NCI-H526 (cell line): ENCODE measurements at places on chromosomes 4 and X.

GRCh38 chr4:122715221-122715620 lies 17.3 kb upstream of the BBS12 start:
- no peak for DNase-seq

- no peak for DNase-seq
Observed at GRCh38 chr4:171017593-171017992, 795.6 kb upstream of the GALNTL6 start.

DNA sequence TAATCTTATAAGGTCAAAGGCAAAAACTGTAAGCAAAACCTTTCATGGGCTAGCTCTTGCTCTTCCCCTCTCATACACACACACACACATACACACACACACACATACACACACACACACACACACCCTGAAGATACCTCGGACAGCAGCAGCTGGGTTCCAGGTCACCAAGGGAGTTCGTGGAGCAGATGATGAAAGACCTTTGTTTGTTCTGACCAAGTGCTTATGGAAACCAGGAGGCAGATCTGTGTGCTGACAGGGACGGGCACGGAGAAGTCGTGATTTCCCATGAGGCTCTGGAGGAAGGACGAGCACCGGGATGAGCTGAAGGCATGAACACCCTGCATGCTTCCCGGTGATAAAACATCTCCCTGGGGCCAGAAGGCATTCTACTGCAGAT lies 35.4 kb upstream of the CRMP1 start:
- DNase-seq: no peak

- DNase-seq: no peak
Observed at GRCh38 chr4:134089885-134090284, 111.7 kb downstream of the PABPC4L start.

DNA sequence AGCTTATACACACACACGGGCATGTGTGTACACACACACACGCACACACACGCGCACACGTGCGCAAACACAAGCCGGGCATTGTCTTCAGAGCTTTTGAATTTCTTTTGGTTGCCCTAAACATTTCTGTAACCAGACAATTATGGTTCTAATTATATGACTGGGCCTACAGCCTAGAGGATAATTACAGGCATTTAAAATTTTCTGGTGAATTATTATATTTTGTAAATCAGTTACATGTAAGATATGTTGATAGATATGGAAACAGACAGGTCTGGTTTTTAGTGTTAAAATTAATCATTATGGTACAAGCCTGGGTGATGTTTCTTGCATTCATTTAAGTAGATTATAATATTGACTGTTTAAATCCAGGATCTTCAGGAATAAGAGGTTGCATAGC lies 1120.5 kb downstream of the ADGRL3 start:
- no peak for DNase-seq

- no peak for DNase-seq
Observed at GRCh38 chr4:853416-853781, 27.5 kb upstream of the CPLX1 start.

DNA sequence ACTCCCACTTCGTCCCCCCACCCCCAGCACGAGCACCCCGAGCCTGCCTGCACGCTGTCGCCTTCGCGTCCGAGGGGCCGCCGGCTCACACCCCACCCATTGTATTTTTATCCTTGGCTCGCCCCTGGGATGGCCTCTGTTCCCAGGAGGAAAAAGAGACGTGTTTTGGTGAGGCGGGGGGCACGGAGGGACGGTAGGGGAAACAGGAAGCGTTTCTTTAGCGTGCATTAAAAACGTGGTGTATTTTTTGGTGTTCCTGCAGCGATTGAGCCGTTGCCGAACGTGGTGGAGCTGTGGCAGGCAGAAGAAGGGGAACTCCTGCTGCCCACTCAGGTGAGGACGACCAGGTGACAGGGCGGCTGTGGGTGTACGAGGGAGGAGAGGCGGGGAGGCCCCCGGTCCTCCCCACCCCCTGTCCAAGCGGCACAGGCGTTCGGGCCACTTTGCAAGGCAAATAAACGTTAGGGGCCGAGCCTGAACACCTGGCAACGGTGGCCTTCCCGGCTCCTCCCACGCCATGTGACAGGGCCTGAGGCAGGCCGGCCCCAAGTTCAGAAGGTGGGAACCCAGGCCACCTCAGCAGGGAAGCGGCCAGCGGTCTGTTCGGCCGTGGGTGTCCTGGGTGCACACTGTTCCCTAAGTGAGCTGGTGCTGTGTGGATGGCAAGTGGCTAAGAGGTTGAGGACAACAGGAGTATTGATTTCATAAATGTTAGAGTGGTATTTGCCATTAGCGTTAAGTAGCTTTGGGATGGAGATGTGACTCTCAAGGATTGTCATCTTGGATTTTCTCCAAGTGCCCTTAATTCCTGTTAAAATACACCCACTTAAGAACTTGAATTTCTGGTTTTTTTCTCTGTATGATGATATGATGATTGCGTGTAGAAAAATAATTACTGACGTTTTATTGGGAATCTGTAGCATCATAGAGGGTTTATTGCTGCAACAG lies 1.1 kb downstream of the TMEM131L start:
- DNase-seq: peak; percentile 94

DNA sequence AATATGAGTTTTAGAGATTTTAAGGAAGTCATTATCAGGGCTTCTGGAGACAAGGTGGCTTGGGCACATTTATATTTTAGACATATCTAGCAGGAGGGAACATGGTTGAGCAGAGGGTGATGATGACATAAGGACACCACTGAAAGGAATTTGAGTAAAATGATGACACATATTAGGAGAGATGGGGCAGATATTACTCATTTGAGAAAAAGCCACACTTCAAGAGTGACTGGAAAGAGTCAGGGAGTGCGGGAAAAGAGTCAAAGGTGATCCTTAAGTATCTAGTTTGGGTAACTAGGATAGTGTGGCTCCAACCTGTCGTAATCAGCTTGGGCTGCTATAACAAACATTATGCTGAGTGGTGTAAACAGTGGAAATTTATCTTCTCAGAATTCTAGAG lies 377.7 kb downstream of the PACRGL start:
- no peak for DNase-seq

GRCh38 chr4:142474398-142475087 lies 371.6 kb downstream of the INPP4B start:
- no peak for DNase-seq

- no peak for DNase-seq
Observed at GRCh38 chr4:8768357-8768999, 103.2 kb downstream of the HMX1 start.

DNA sequence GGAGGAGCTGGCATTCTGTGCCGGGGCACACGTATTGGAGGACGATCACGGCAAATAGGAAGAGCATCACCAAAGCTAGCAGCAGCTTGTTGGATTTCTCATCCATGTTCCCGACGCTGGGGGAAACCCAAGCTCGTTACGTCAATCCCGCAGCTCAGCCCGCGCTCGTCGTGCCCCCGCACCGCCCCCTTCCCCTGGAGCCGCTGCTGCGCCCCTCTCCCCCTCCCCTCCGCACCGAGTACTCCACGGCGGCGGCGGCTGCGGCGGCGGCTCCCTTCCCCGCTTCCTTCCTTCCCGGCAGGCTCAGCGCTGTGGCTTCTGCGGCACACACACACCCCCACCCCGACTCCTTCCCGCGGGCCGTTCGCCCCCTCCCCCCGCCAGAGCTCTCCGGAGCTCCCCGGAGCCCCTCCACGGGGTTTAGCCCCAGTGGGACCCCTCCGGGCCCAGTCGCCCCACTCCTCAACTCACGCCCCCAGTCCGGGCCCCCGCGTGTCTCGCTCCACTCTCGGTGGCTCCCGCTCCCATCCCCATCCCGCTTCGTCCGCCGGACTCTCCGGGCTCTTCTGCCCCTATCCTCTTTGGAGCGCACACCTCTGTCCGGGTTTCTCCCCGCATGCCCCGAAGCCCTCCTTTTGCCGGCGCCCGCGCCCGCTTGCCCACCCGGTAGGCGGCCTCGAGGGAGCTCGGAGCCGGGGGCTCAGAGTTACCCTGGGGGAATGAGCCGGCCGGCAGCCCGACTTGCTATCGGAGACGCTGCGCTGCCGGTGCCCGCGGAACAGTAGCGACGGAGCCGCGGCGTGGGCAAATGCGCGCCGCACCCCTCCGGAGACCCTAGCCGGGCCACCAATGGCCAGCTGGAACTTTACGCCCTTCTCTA lies 978 bp downstream of the HS6ST2 start:
- no peak for DNase-seq
